ENCODE measurements at places on chromosomes 16 and 17.

DNA sequence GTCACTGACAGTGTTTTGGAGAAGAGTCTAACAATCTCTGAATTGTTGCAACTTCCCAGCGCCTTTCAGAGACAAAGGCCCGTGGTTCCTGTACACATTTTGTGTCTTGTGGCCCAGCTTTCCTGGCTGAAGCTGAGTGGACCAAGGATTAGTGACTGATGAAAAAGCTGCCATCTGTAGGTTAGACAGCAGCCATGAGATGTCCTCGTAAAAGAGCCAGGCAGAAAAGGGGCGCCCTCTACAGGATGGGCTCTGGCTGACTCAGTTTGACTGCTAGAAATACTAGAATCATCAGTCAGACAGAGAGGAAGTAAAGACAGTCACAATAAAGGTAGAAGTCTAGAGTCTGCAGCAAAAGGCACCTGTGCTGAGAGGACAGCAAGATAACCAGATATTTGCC, 26.5 kb upstream of the NF1 start:
- peak; percentile 49 for DNase-seq

DNA sequence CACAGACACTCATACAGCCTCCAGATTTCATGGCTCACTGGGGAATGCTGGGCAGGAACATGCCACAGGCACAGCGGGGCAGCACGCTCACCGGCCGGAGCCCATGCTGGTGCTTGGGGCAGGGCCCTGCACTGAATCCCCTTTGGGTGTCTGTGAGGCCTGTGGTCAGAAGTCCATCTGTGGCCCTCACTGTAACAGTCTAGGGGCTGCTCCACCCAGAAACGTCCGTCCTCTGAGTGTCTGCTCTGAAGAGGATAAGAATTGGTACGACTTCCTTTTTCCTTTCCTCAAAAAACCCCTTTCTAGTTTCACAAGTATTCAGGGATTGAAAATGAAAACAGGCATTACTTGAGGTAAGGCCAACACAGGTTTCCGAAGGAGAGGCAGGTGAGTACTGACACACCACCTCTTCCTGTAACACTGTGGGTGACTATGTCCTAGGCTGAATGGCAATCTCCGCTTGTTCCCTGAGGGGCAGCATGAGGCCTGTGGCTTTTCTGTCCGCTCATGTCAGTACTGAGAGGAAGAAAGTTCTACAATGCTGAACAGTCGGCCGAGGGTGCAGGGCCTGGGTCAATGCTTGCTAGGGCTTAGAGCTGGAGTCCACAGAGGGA, 42.5 kb downstream of the TMEM11 start:
- DNase-seq: no peak

- no peak for DNase-seq
Observed at GRCh38 chr17:73909186-73909585, 264.9 kb upstream of the SDK2 start.

- no peak for DNase-seq
Observed at GRCh38 chr17:13865650-13866049, 203.7 kb upstream of the COX10 start.

- no peak for DNase-seq
Observed at GRCh38 chr16:81752225-81752875, 26.7 kb upstream of the PLCG2 start.

GRCh38 chr17:82826211-82826610, 13.6 kb downstream of the ZNF750 start:
- no peak for DNase-seq

Data from fibroblast of skin of right biceps (primary cell).